ENCODE measurements at places on chromosomes 12 and 14.

DNA sequence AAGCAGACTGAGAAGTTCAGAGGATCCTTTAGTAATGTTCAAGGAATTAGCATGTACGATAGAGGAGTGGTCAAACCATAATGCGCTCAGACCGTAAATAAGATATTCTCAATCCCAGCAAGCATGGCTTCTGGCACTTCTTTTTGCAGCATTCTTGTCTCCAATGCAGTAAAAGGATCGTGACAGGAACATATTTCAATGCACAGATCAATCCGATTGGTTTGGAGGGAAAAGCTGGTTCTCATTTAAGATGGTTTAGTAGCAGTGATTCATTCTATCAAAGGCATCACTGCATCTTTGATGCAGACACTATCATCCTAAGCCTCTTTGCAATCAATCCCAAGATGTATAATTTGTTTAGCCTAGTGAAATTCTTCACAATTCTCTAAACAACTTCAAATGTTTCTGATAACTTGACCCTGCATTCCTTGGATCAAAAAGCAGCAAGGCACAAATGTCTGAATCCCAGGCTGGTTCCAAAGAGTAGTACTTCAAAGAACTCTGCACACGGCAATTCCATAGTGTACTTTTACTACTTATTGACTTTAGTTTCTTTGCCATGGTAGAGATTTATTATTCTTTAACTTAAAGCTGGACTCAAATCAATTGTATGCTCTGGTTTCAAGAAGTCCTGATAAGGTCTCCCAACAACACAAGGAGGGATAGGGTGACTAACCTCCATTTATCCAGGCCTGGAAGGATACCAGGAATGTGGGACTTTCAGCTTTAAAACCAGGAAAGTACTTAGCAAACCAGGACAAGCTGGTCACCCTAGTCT, 96.8 kb upstream of the MDM1 start:
- H3K27ac ChIP-seq = no peak overlapping the region
- no peaks in the 10 kb centered on the region for H3K4me1 ChIP-seq
- DNase-seq = no peak
- no peak overlapping the region for H3K4me3 ChIP-seq
- no peaks in the 10 kb centered on the region for H3K36me3 ChIP-seq

- H3K36me3 ChIP-seq = no peaks in the 10 kb centered on the region
- no peak for DNase-seq
- H3K27me3 ChIP-seq = no peaks in the 10 kb centered on the region
- no peak overlapping the region for H3K4me3 ChIP-seq
Observed at GRCh38 chr12:18323159-18323558, 61.8 kb downstream of the PIK3C2G start.

DNA sequence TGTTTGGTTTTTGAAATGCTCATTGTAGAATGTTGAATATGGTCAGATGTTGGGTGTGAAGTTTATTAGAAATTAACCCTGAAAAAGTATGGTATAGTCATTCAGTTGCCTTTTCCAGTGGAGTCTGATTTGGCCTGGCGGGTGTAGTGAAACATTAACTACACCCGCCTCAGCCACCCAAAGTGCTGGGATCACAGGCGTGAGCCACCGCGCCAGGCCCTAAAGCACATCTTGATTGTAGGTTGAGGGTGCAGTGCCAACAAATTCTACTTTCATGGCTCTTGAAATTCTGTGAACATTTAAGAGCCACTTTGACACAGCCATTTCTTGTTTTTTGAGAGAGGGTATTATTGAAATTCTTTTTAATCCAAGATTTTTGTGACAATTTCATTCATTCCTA, 624.9 kb downstream of the DIO2 start:
- H3K36me3 ChIP-seq = no peaks in the 10 kb centered on the region
- no peak for DNase-seq
- H3K27me3 ChIP-seq = no peaks in the 10 kb centered on the region
- H3K27ac ChIP-seq = no peak overlapping the region
- H3K4me3 ChIP-seq = no peak overlapping the region

DNA sequence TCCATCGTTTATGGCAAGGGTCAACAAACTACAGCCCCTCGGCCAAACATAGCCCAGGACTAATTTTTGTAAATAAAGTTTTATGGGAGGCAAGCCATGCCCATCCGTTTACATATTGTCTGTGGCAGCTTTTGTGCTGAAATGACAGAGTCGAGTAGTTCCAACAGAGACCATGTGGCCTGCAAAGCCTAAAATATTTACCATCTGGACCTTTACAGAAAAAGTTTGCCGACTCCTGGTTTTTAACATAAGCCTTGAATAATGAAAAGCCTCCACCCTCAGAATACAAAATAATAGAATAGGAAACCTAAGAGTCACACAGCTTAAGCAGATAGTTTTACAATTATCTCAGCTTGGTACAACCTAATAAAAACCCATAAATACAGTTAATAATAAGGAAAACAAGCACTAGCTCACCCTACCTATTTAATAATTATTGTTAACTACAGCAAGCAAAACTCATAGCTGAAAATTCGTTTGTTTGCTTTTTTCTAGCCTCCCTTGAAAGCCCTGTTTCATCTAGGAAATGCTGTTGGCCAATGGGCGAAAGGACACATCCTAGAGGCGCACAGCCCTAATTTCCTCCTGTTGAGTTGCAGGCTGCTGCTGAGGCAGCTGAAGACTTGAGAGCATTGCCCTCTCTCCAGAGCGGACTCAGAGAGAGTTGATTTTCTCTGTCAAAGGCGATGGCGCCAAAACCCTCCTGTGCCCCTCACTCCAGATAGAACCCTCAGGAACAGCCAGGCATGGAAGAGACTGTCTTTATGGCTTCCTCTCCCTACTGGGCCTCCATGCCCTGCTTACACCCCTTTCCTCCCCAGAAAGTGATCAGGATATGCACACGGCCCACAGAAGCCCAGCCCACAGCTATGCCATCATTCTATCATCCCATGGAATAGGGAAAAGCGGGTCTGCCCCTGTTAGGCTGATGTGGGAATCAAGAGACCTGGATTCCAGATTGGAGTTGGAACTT, 107.2 kb downstream of the DPF3 start:
- H3K4me1 ChIP-seq = no peaks in the 10 kb centered on the region
- DNase-seq = no peak
- no peaks in the 10 kb centered on the region for H3K27me3 ChIP-seq
- H3K4me3 ChIP-seq = no peak overlapping the region
- H3K27ac ChIP-seq = no peak overlapping the region

GRCh38 chr12:53514628-53515290, 7.5 kb upstream of the NPFF start:
- DNase-seq = no peak
- no peak overlapping the region for H3K4me3 ChIP-seq
- no peaks in the 10 kb centered on the region for H3K4me1 ChIP-seq
- H3K27ac ChIP-seq = no peak overlapping the region
- no peaks in the 10 kb centered on the region for H3K36me3 ChIP-seq
